ENCODE measurements at places on chromosomes 16 and 17.

DNA sequence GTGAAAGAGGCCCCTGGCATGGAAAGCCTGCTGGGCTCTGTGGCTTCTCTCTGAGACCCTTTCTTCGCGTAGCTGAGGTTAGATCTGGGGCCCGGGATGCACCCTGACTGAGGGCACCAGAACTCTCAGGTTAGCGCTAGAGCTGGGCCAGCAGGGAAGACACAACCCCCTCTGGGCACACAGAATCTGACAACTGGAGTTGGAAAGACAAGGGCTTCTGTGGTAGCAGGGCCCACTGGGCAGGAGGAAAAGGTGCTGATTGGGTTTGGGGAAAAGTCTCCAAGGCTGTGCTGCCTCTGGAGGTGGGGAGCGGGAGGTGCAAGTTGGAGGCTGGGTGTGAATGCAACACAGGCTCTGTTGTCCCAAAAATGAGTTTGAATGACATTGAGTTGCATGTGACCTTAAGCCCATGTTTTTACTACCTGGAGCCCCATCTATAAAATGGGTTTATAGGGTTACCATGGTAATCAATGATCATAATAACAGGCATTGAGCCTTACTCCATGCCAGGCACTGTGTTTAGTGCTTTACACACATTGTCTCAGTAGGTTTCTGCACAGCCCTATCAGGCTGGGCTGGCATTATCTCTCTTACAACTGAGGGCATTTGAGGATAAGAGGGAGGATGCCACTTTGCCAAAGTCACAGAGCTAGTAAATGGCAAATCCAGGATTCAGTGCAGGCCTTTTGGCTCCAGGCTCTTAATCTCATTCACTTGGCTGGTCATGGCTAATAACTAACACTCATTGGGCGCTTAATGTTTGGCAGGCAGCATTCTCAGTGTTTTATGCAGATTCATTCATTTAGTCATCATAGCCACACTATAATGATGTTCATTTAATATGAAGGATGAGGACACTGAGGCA, 9.5 kb upstream of the IGFBP4 start:
- DNase-seq, result no peak

GRCh38 chr17:56727876-56728617, 105.7 kb downstream of the C17orf67 start:
- no peak for DNase-seq

- no peak for DNase-seq
Measured at GRCh38 chr17:59427425-59427921, 96.0 kb downstream of the YPEL2 start.

- DNase-seq, result no peak
Measured at GRCh38 chr16:2499890-2500429, 13.8 kb upstream of the ATP6V0C start.

GRCh38 chr16:53417976-53418375, 16.3 kb upstream of the RBL2 start:
- DNase-seq, result no peak

DNA sequence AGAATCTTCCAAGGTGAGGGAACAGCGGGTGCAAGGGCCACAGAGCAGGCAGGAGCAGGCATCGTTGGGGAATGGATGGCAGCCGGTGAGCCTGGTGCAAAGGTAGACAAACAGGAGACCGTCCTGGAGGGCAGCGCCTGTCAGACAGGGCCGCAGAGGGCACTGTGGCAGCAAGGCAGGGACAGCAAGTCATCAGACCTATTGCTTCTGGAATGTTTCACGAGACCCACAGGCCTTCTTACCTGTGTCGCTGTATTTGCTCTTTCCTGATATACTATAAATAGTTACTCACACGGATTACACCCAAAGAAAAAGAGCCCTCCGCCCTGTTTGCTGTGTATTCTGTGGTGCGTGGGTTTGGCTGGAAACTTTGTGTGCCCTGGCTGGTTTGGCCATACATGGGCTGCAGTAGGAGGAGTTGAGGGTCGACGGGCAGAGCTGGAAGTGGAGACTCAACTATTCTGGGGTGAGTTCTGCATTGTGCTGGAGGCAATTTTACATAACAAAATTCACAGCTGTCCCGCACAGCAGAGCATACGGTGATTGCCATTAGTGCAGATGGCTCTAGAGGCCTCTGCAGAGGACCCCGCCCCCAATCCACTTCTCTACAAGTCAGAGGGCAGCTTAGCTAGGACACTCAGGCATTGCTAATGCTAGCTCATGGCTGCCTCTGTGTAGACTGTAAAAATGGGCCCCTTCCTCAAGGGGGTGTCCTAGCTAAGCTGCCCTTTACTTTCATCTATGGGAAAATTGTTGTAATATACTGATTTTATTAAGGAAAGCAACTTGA, 18.6 kb upstream of the POLR3E start:
- no peak for DNase-seq

DNA sequence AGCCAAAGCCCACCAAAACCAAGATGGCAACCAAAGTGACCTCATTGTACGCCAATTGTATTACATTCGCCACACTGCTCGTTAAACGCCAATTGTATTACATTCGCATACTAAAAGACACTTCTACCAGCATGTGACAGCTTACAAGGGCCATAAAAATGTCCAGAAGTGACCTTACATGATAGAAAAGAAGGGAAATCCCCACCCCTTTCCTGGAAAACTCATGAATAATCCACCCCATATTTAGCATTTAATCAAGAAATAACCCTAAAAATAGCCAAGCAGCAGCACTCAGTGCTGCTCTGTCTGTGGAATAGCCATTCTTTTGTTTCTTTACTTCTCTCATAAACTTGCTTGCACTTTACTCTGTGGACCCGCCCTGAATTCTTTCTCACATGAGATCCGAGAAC, 25.7 kb downstream of the PSMD7 start:
- DNase-seq, result no peak

GRCh38 chr16:84841787-84842300, 22.1 kb downstream of the CRISPLD2 start:
- no peak for DNase-seq

GRCh38 chr16:22353191-22353919, 21.1 kb downstream of the CDR2 start:
- no peak for DNase-seq

- DNase-seq, result no peak
Measured at GRCh38 chr16:77307426-77308162, 108.4 kb downstream of the SYCE1L start.

- no peak for DNase-seq
Measured at GRCh38 chr17:2796164-2797125, at the start of gene RAP1GAP2. Gene RAP1GAP2 (plus strand): TSS chr17:2796438. CDS start chr17:2796528, 90 bp downstream.

DNA sequence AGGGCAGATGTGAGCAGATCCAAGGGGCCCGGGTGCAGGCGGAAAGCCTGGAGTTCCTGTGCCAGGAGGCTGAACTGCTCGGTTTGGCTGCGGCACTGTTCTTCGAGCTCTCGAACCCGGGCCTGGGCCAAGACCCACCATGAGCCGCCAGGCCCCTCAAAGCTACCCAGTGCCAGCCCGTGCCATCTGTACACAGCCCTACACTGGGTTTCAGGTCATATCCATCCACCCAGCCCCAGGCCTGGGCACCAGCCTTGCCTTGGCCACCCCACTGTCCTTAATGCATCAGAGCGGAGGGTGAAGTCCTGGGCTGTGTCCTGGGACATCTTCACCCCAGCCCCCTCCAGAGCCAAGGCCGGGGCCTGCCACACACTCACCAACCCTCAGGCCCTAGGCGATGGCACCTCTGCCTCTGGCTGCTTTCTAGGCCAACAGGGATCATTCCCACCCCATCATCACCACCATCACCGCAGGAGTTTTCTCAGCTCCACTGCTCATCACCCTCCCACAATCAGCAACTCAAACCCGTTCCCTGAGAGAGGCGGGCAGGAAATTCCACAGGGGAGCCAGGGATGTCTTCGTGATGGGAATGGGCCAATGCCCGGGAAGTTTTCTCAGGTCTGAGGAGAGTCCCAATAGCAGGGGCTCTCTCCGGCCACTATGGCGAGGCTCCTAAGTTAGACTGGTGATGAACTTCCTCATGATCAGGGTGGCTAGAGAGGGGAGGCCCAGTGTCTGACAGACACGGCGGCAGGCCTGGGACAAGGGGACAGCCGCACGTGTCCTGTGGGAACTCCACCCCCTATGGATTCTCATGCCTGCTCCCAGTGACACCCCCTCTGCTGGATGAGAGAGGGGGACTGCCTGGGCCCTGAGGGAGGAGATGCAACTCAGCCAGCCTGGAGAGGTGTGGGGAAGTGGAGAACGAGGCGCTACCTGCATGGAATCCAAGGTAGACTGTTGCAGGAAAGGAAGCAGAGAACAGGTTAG, 9.1 kb downstream of the TSPOAP1 start:
- no peak for DNase-seq

- DNase-seq, result no peak
Measured at GRCh38 chr17:79537061-79537460, 73.8 kb downstream of the RBFOX3 start.
